GM23338 (cell line): ENCODE measurements at places on chromosomes 3 and 15. TPM values are rescaled to one million over a fixed set of nuclear protein-coding genes. Genes with fewer than 3 reads are reported as not detected.

- DNase-seq: no peak
Observed at GRCh38 chr3:120645083-120645845, 36.8 kb downstream of the HGD start.

DNA sequence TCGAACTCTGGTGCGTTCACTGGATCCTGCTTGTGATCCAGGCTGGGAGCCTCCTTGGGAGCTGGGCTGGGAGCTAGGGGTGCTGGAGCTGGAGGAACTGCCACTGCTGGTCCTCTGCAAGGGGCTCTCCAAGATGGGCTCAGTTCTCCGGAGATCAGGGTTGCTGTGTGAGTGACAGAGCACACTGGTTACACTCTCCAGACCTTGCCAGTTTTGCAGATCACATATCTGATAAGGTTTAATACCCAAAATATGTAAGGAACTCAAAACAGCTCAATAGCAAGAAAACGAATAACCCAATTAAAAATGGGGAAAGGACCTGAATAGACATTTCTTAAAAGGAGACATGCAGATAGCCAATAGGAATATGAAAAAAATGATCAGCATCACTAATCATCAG, 84.2 kb upstream of the SLC2A2 start:
- DNase-seq: no peak

DNA sequence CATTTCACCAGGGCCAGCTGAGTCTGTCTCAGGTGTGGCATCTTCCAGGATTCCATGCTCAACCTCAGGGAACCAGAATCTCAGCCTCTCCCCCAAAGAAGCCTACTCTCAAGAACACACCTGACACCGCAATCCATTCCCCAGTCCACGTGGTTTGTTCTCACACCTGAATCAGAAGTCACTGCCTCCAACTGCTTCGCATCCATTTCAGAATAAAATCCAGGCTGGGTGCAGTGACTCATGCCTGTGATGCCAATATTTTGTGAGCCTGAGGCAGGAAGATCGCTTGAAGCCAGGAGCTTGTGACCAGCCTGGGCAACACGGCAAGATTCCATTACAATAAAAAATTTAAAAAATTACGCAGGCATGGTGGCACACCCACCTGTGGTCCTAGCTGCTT, 212.2 kb downstream of the FOXP1 start:
- DNase-seq: no peak

Gene GOLGA8Q
- total RNA-seq: not detected in 2 replicates

Gene SRGAP3
- 8.6 and 9.4 TPM in 2 replicates for total RNA-seq

DNA sequence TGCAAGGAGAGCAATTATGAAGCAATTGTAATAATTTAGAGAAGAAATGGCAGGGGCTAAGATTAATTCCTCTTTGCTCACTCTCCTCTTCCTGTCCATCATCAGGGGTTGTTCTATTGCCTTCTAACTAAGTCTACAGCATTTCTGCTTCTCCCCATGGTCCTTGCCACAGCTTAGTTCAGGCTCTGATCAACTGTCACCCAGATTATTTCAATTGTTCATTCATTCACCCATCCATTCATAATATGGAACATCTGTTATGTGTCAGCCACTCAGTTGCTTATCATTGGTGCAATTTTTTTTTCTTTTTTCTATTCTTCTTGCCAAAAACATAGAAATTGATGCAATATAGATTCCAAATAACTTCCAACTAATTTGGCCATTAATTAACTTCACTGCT, 93.2 kb downstream of the CD47 start:
- no peak for DNase-seq

DNA sequence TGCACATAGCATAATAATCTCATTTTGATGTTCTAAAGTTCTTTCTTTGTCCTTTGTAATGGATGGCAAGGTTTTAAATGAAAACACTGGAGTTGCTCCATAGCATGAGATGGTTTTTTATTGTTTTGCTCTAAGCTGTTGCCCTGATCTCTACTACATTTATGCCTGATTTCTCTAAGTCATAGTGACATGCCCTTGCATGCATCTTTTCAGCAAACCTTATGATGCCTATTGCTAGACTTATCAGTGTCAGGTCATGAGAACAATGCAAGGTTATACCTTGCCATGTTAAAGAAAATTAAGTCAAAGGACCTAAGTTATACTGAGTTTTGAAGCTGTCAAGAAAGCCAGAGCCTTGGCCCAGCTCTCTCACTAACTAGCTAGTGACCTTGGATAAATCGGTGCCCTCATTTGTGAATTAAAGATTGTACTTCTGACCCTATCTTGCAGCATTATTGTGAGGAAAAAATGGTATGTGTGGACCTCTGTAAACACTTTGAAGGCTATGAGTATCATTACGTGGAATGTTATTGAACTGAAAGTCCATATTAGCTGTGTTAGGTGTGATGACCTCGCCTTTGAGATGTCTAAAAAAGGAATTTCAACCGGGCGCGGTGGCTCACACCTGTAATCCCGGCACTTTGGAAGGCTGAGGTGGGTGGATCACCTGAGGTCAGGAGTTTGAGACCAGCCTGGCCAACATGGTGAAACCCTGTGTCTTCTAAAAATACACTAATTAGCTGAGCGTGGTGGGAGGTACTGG, 256.4 kb upstream of the UBE2E1 start:
- DNase-seq: no peak

DNA sequence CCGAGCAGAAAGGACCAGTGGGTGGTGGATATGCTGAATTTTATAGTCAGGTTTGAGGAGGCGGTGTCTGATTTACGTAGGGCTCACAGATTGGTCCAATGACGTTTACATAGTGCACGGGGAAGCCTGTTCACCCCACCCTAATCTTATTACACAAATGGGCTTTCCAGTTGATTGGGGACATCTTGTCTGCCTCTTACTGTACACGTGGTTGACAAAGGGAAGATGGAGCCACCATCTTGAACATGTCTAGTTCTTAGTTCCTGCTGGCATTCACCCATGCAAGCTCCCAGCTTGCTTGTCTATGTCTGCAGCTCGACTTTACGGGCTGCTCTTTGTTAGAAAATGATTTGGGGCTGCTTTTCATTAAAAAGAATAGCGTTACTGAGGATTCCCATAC, 332.0 kb upstream of the SLCO3A1 start:
- no peak for DNase-seq

- DNase-seq: no peak
Observed at GRCh38 chr3:5195605-5196004, 8.1 kb downstream of the EDEM1 start.

- DNase-seq: no peak
Observed at GRCh38 chr3:76500746-76501275, 539.1 kb upstream of the ROBO2 start.

Gene SLC25A26
- total RNA-seq: 28.5 and 40.2 TPM in 2 replicates

- DNase-seq: peak; percentile 66
Observed at GRCh38 chr3:81173514-81173913, 587.9 kb downstream of the GBE1 start.

- no peak for DNase-seq
Observed at GRCh38 chr3:65538101-65538500, 500.6 kb downstream of the MAGI1 start.

Gene GOLGA6L4
- 0.76 and 3.8 TPM in 2 replicates for total RNA-seq

DNA sequence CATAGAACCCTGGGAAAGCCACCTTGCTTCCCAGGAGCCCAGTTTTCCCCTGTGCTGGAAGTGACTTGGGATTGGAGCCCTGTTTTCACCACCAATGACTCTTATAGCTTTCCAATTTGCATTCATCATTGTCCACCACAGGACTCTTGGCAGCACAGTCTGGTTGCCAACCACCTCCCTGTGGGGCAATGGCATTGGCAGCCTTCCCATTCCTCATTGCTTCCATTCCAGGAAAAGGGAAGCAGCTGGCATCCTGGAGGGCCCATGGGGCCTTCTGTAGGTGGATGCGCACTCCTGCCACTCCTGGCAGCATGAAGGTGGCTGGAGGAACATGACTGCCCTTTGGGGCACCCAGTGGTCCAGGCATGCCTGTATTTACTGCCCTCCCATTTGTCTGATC, 57.7 kb downstream of the FEM1B start:
- no peak for DNase-seq

Gene CHRNA5
- 19.6 and 26.2 TPM in 2 replicates for total RNA-seq

Gene NR1I2
- 3.9 and 4.4 TPM in 2 replicates for total RNA-seq

GRCh38 chr3:4730719-4731118, 237.6 kb downstream of the ITPR1 start:
- DNase-seq: no peak

Gene TMEM42
- 7.4 and 9.0 TPM in 2 replicates for total RNA-seq

Gene MINDY4B
- total RNA-seq: not detected in 2 replicates

Gene HTR3C
- not detected in 2 replicates for total RNA-seq

- DNase-seq: no peak
Observed at GRCh38 chr15:69422336-69422895, 8.3 kb downstream of the KIF23 start.

GRCh38 chr3:77513542-77513941, 473.6 kb downstream of the ROBO2 start:
- DNase-seq: no peak

DNA sequence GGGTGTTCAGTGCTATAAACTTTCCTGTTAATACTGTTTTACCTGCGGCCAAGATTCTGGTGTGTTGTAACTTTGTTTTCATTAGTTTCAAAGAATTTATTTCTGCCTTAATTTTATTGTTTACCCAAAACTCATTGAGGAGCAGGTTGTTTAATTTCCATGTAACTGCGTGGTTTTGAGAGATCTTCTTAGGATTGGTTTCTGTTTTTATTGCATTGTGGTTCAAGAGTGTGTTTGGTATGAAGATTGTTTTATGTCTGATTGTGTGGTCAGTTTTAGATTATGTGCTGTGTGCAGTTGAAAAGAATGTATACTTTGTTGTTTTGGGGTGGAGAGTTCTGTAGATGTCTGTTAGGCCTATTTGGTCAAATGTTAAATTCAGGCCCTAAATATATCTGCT, 133.5 kb upstream of the GALNT15 start:
- no peak for DNase-seq

Gene INSYN1
- 4.5 and 14.2 TPM in 2 replicates for total RNA-seq

DNA sequence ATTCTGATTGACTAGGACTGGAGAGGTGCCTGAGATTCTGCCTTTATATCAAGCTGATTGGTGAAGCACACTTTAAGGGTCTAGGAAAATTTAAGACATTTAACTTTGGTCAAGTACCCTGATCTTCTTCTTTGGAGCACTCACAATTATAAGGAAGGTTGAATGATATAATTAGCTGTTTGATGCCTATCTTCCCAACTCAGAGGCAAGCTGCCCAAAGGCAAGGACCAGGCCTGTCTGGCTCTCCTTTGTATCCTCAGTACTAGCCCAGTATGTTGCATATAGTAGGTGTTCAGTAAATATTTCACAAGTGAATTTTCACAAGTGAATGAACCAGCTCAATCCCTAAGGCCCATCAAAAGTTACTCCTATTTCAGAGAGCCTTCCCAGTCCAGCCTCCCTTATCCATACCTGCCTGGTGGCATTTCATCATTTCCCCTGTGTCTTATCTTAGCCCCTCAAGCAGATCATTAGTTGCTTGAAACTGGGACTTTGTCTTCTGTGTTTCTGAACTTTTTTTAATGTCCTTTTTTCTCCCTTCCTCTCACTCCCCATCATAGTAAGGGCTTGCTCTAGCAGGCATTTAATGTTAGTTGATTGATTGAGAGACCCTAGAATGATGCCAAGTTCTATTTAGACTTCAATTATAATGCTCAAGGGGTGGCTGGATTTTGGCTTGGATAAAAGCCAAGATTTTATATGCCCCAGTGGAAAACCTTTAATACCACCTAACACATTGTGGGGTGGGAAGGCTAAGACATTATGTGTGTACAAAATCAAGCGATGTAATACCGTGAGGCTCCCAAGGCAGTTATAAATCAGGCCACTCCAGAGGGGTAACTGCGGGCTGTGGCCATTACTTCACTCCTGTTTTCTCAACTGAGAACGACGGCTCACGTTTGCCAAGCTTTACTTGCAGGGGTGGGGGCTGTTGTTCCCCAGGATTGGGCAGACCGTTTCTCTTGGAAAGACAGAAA, 43.2 kb upstream of the BOC start:
- no peak for DNase-seq

- DNase-seq: peak; percentile 82
Observed at GRCh38 chr15:89197503-89197971, 23.8 kb downstream of the RLBP1 start.

DNA sequence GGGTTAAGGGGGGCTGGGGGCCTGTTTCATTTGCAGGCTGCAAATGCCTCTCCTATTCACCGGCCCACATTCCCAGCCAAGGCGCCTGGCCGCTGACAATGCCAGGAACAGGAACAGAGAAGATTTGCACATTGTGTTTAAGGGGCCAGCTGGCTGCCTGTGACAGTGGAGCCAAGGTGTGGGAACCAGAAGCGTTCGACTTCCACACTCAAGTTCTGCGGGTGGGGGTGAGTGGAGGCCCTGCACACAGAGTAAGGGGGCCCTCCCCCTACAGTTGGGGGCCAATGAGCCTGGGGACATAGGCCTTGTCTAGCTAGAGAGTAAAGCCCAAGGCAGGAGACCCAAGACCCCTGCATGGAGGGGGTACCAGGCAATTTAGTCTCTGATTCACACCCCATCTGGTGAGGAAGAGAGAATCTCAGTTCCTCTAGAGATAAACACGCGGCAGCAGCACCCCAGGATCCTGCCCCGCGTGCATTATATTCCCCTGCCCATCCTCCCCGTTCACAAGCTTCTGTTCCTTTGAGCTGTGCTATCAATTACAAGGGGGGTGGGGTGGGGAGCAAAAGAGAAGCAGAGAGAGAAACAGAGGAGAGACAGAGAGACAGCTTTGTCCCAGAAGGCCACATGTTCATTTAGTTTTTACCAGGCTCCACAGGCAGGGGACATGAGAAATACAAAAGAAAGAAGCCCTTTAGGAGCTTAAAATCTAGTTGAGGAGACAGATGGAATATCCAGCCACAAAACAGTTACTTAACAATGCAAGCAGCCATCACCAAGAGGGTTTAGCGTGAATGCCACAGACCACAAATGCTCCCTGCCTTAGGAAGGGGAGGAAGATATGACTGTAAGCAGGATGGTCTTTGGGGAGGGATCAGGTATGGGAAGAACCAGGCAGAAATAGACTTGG, 9.2 kb downstream of the IGDCC3 start:
- peak; percentile 80 for DNase-seq

DNA sequence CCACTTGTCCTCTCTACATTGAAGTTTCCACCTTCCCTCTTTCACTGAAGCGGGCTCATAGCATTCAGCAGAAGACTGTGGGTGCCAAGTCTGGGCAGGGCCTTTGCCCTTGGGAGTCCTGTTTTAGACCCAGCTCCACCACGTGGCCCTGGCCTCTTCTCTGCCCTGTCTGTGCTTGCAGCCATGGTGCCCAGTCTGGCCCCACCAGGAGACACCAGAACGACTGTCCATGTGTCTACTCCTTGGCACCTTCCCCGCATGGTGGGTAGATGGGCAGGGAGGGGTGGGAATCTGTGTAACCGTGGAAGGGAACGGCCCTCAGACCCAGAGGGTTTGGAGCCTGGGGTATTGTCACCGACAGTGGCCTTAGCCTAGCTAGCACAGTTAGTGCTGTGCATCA, 17.9 kb upstream of the EMC3 start:
- no peak for DNase-seq

DNA sequence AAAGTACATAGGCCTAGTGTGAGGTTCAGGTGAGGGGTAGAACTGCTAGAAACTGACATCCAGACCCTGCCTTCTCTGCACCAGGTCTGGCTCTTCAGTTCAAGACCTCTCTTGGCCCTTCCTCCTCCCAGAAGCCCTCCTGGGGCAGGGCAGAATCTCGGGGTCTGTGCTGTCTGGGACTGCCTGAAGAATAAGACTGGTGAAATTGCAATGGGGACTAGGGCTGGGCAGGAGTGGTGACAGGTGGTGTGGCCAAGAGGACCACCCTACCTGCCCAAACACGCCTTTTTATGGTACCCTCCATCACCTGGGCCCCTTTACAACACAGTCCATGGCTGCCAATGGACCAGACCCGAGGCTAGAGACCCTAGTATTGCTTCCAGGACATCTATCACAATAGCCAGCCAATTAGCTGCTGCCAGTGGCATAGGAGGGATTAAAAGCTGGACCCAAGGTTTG, 1.5 kb upstream of the NCKIPSD start:
- no peak for DNase-seq

Gene DNASE1L3
- not detected in 2 replicates for total RNA-seq

- DNase-seq: no peak
Observed at GRCh38 chr3:23062582-23062981, 140.5 kb upstream of the UBE2E2 start.
